ENCODE measurements at places on chromosomes 12 and 14.
A peak's percentile ranks its signal among the peaks of the same experiment; 100 is the strongest.

DNA sequence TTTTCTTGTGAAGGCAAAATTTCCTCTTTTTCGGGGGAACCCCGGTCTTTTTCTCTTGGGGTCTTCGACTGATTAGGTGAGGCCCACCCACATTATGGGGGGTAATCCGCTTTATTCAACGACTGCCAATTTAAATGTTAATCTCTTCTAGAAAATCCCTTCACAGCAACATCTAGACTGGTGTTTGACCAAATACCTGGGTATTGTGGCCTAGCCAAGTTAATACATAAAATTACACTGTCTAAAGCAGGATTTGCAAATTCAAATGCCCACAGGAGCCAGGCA is 170.0 kb upstream of the FOXN3 start:
- no peak for DNase-seq

- peak; percentile 30 for DNase-seq
Observed at GRCh38 chr12:132393991-132394949, 64.9 kb upstream of the GALNT9 start.

DNA sequence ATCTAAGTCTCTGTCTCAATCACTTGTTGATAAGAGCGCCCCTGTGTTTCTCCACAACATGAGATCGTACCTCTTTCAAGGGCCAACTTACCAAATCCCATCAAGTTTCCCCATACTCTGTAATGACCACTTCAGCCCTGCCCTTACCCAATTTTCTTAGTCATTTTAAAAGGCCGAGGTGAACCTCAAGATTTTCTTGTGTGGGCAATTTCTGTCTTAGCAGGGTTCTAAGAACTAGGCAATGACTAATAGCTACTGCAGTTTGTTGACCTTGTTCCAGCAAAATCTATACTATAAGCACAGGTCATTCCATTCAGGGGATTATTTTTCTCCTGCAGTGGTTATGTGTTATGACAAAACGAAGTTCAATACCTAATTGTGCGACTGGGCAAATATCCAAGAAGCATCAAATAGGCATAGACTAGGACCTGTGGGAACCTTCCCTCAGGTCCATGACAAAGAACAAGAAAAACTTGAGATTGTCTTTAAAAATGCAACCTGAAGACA is 359.8 kb downstream of the PCNX1 start:
- DNase-seq = peak; percentile 50

DNA sequence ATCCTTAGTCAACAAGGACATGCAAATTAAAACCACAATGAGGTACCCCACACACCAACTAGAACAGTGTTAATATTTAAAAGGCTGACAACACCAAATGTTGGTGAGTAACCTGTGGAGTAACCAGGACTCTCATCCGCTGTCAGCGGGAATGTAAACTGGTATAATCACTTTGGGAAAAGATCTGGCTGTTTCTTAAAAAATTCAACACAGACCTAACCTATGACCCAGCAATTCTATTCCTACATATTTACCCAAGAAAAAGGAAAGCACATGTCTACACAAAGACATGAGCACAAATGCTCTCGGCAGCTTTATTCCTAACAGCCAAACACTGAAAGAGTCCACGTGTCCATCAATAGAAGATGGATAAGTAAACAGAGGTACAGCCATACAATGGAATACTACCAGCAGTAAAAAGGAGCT is 26.6 kb downstream of the NRDE2 start:
- no peak for DNase-seq

GRCh38 chr12:93642751-93643150 is 34.4 kb upstream of the CRADD start:
- no peak for DNase-seq

GRCh38 chr14:47226877-47227520 is 448.4 kb downstream of the MDGA2 start:
- DNase-seq = no peak

GRCh38 chr12:132275110-132275531 is 54.3 kb downstream of the GALNT9 start:
- DNase-seq = no peak

GRCh38 chr14:54724676-54725325 is 157.9 kb downstream of the SAMD4A start:
- DNase-seq = no peak

DNA sequence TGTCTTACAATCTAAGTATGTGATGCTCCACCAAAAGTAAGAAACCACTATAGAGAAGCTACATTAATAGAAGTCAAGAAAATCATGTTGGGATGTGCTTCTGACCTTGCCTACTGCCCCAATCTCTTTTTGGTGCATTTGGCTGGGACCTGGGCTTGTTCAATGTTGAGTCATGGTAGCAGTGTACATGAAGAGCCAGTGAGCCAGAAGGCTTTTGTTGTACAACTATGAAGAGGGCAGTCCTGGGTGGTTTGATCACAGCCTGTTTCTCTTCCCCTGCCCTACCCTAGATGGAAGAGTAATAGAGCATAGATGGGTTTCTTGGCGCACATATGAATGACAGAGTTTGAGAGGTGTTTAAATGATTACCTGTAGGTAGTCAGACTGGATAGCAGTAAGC is 56.4 kb downstream of the UBR7 start:
- DNase-seq = no peak

- DNase-seq = no peak
Observed at GRCh38 chr14:94539181-94539580, 22.1 kb upstream of the SERPINA4 start.

DNA sequence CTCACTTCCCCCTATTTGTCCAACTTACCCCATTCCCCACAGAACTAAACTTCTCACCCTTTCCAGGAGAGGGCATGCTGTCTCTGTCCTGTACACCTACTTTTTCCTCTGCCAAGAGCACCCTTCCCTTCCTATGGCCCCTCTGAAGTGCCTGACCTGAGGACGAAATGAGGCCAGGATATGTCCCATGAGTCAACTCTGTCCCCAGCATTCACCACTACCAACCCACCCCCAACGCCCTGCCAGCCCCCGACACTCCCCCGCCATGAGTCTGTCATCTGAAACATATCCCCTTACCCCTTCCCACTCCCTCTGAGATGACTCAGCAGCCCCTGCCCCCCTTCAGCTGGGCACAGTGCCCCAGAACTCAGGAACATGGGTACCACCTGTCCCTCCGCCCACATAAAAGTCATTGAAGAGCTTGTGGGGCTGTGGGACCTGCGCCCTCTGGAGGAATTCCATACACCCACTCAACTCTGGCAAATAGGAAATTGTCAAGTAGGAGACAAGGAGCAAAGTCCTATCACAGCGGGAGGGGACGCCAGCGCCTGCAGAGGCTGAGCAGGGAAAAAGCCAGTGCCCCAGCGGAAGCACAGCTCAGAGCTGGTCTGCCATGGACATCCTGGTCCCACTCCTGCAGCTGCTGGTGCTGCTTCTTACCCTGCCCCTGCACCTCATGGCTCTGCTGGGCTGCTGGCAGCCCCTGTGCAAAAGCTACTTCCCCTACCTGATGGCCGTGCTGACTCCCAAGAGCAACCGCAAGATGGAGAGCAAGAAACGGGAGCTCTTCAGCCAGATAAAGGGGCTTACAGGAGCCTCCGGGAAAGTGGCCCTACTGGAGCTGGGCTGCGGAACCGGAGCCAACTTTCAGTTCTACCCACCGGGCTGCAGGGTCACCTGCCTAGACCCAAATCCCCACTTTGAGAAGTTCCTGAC is 26.3 kb downstream of the ITGA7 start:
- no peak for DNase-seq

DNA sequence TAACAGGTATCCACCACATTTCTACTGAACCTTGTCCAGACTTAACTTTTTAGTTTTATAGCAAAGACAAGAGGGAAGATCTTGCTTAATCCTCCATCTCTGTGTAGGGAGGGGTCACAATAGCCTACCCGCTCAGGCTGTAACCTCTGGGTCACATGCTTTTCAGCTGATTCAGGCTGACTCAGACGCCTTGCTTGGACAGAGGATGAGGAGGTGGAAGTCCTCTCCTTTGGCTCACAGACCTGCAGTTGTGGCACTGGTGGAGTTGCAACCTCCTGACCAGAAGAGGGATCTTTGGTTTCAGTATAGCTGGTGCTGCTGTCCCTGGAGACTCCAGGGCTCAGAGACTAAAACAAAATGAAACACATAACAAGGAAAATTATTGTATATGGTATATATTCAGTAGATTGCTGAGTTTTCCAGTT is 16.2 kb downstream of the ACIN1 start:
- DNase-seq = no peak

- no peak for DNase-seq
Observed at GRCh38 chr14:37721976-37722659, 126.7 kb downstream of the TTC6 start.

GRCh38 chr12:6264402-6265037 is 46.0 kb upstream of the PLEKHG6 start:
- DNase-seq = no peak

GRCh38 chr12:38931461-38931860 is 26.1 kb upstream of the CPNE8 start:
- DNase-seq = no peak

GRCh38 chr12:89709995-89710872 is 1.6 kb upstream of the ATP2B1 start:
- DNase-seq = no peak

DNA sequence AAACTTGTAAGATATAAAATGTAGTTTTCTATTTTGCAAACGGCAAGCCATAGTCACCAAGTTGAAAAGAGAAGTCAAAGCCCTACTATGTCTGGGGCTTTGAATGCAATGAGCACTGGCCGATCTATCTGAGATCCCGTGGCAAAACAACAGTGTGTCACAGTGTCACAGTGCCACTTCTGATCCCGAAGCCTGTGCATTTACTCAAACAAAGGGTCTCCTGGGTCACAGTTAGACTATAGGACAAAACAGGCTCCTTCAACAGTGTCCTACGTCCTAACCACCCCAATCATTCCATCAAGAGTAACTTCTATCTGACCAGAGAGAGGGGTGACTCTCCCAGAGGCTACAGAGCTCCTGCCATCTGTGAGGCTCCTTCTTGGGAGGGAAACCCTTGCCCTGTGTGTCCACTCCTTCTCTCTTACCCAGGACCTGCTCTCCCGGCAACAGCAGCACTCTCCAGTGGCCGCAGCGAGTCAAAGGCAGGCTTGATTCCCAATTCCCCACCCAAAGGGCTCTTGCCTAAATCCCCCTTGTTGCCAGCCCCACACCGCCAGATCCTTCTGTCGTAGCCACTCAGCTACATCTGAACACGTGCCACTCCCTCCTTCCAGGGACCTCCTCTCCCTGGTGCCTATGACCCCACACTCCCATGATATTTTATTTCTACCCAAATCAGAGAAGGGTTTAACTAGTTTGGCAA is 14.0 kb upstream of the SELPLG start:
- no peak for DNase-seq

GRCh38 chr12:121240484-121241101 is 30.7 kb downstream of the P2RX4 start:
- peak; percentile 81 for DNase-seq

DNA sequence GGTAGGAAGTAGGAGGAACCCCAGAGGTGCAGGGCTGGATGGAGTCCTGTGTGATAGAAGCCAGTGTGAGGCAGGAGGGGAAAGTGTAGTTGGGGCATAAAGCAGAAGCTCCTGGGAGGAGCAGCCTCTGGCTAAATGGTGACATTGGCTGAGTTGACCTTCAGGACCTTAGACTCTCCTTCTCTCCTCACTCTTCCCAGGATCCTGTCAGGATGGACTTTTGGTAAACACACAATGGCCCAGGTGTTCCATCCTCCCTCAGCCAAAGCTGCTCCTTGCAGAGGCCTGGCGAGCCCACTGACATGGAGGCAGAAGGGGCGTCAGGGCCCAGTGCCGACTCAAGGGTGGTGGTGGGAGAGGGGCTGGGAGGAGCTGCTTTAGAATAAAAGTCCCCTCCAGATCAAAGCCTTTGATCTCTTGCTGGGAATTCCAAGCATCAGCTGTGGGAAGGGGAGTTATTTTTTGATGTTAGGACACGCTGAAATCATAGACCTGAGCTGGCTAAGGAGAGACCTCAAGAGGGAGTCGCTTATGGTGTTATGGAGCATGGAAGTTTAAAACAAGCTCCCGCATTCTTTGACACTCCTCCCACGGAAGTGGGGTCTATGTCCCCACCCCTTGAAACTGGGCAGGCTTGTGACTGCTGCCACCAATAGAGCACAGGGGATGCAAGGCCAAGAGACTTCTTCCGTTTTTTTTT is 44.1 kb downstream of the SMIM41 start:
- no peak for DNase-seq

DNA sequence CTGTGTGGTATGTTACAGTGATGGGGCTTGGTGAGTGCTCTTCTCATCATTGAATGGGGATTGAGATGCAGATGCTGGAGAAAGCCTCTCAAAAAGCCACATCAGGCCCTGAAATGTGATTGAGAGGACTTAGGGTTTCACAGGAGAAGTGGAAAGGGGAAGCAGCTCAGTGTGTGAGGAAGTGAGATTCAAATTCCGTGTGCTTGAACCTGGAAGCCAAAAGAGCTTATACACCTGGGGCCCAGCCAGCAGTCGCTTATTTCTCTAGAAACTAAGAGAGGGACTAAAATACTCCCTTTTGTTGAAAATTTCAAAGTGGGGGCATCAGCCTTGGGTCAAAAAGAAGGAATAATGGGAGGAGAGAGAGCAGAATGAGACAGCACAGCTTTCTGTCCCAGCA is 39.1 kb upstream of the GZMB start:
- DNase-seq = no peak

GRCh38 chr12:111012918-111013317 is 92.5 kb upstream of the MYL2 start:
- DNase-seq = no peak

DNA sequence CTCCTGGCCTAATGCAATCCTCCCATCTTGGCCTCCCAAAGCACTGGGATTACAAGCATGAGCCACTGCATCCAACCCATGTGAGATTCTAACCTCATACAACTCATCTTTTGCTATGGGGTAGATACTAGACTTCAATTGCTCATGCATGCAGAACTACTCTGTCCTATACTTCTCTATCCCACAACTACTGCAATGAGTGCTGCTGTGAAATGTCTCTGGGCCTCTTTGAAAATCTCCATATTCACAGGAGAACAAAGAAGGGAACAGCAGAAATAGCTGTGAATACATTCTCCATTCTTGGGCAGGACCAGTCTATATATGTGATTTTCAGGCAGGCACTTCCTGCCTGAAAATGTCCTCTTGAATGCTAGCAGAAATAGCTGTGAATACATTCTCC is 220.7 kb upstream of the GRIP1 start:
- no peak for DNase-seq

GRCh38 chr12:105409801-105410471 is 79.4 kb downstream of the C12orf75 start:
- DNase-seq = no peak

DNA sequence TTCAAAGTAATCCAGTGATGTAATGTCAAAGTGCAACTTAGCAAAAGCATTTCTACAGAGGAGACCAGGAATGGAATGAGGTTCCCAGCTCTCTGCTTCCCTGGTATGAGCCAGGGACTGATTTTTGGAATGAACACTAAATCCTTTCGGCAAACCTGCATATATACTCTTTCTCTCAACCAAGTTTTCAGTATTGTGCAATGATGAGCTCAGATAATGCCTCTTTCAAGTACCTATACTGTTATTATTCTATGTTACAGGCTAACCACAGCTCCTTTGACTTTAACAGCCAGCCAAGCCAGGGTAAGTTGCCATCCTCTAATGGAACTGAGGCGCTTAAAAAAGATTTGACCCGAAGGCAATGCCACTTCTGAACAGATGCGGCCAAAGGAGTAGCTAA is 104.9 kb upstream of the FSCB start:
- no peak for DNase-seq

- DNase-seq = no peak
Observed at GRCh38 chr12:1666685-1667162, 24.1 kb upstream of the ADIPOR2 start.

GRCh38 chr12:50918584-50919316 is 33.6 kb upstream of the HIGD1C start:
- DNase-seq = no peak

GRCh38 chr12:106586278-106586802 is 3.5 kb downstream of the RFX4 start:
- DNase-seq = no peak

Data from activated T-cell treated with anti-CD3 and anti-CD28 coated beads, Interleukin-2, amount 50 U/mL, for 72 hours (primary cell).